ENCODE measurements at places on chromosomes 16 and 17. TPM values are rescaled to one million over a fixed set of nuclear protein-coding genes. Genes with fewer than 3 reads are reported as not detected.

DNA sequence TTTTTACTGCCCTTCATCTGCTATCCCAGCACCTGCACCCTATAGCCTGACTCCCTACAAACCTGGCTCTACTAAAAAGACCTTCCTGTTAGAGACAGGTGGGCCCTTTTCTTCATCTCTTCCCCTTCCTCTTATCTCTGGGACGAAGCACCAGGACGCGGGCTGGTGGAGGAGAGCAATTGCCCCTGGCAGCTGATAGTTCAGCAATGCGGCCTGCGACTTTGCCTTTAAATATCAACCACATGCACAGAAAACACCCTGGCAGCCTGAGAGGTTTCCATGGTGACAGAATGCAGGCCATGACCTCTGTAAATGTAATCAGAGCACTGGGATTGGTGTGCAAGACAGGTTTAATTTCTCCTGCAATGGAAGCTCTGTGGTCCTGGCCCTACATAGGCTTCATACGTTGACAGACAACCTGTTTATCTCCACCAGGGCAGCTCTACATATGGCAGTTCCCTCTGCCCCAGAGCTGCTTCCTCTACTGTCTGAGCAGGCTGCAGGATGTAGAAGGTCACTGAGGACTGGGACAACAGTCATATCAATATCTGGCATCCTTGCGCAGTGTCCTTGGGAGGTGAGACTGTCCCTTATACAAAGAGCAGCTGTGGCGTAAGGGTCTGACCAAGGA, 10.0 kb upstream of the SKAP1 start:
- H3K36me3 ChIP-seq, result no peaks in the 10 kb centered on the region
- H3K4me1 ChIP-seq, result peaks cover 22% of the 10 kb centered on the region

DNA sequence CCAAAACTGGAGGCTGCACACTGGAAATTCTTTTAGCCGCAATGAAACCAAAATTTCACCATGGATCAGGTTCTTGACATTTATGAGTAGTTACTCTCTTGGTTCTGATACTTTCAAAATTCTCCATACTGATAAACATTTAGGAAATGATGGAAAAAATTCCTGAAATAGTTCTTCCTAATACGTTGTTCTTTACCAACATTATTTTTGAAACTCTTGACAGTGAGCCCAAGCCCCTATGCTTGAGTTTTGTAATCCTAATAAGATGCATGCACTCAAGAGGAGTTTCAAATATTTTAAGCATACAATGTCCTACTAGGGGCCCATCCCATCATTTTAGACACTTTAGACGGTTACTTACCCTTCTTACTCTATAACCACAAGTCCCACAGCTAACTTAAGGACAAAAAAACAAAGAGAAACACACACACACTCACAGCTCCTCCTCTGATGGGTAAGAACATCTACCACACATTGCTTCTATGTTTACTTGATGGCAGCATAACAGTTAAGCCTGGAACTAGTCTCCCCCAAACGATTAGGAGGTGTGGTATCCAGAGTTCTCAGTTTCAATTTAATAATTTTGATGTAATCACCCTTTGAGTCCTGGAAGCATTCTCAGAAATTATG, 3.7 kb downstream of the VEZF1 start:
- peak overlapping the region; percentile 73 for H3K27ac ChIP-seq
- DNase-seq, result no peak
- H3K4me1 ChIP-seq, result peaks cover 52% of the 10 kb centered on the region
- no peaks in the 10 kb centered on the region for H3K27me3 ChIP-seq

DNA sequence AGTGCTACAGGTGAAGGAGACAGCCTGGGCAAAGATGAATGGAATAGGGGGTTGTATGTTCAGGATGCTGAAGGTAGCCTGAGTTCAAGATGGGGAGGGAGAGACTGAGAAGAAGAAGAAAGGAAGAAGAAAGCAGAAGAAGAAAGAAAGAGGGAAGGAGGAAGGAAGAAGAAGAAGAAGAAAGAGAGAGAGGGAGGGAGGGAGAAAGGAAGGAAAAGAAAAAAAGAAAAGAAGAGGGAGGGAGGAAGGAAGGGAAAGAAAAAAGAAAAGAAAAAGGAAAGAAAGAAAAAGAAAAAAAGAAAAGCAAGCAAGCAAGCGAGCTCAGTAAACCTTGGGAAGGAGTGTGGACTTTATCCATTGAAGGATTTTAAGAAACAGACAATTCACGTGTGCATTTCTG, 7.8 kb downstream of the CCDC42 start:
- H3K36me3 ChIP-seq, result no peaks in the 10 kb centered on the region
- peaks cover 3% of the 10 kb centered on the region for H3K27me3 ChIP-seq
- H3K27ac ChIP-seq, result no peak overlapping the region
- peaks cover 21% of the 10 kb centered on the region for H3K4me1 ChIP-seq
- DNase-seq, result no peak

DNA sequence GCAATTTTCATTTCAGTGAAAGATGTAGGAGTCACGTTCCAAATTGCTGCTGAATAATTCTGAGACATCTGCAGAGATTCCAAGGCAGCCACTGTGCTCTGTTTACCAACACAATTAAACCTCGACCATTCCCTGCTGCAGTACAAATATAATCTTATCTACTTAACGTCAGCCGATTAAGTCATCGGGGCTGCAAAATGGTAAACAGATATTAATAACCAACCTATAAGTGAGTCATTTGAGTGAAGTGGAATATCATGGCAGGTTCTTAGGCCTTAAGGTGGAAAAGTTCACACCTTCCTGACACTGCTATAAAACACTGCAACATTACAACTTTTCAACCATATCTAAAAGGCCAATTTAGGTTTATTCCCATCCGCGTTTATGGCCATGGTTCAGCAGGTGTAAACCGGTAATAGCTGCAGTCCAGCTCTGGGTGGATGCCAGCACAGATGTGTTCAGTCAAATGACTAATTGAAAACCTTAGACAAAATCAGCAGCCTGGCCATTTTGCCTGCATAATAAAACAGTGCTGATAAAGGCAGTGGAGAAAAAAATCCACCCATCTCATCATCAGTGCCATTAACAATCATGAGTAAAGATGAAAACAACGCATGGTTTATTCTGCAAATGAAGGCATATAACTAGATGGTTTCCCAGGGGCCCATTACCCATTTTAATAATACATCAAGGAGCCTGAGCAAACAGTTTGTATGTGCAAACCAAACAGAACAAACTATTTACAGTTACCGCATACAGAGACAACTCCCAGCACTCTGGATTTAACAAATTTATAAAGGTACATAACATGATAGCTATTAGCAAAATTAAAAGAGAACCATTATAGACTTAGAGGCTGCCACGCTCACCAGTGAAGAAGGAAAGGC, 202.9 kb upstream of the IRX3 start:
- peaks cover 20% of the 10 kb centered on the region for H3K27me3 ChIP-seq
- no peak for DNase-seq
- peaks cover 25% of the 10 kb centered on the region for H3K4me1 ChIP-seq
- no peaks in the 10 kb centered on the region for H3K36me3 ChIP-seq

DNA sequence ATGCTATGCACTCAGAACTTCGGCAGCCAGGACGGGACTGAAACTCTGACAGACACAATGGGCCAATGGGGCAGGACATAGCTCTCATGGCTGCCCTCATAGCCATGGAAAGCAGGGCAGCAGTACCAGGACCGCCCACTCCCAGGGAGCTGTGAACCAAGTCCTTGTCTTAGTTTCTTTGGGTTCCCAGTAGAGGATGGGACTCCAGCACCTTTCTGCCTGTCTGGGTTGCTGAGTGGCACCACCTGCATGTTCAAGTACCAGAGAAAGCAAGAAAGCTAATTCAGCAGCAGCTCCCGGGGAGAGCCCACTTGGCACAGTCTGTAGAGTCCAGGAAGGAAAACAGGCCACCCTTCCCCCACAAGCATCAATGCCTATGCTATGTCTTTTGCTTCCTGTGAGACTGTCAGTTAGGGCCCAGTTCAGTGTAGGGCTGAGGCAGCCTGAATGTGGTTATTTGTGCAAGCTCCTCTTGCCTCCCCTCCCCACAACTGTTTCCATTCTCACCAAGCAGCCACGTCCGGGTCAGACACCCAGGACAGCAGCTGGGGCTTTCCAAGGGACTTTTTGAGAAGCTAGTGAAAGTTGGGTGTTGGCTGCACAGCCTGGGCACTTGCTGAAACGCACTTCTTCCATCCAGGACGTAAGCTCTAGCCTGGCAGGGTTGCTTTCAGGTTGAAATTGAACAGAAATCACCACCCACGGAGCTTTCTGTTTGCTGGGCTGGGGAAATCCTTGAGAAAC, 7.8 kb downstream of the SUPT4H1 start:
- H3K4me1 ChIP-seq, result no peaks in the 10 kb centered on the region
- DNase-seq, result no peak
- H3K4me3 ChIP-seq, result no peak overlapping the region
- H3K27me3 ChIP-seq, result no peaks in the 10 kb centered on the region
- peaks cover 22% of the 10 kb centered on the region for H3K36me3 ChIP-seq
- H3K27ac ChIP-seq, result no peak overlapping the region

DNA sequence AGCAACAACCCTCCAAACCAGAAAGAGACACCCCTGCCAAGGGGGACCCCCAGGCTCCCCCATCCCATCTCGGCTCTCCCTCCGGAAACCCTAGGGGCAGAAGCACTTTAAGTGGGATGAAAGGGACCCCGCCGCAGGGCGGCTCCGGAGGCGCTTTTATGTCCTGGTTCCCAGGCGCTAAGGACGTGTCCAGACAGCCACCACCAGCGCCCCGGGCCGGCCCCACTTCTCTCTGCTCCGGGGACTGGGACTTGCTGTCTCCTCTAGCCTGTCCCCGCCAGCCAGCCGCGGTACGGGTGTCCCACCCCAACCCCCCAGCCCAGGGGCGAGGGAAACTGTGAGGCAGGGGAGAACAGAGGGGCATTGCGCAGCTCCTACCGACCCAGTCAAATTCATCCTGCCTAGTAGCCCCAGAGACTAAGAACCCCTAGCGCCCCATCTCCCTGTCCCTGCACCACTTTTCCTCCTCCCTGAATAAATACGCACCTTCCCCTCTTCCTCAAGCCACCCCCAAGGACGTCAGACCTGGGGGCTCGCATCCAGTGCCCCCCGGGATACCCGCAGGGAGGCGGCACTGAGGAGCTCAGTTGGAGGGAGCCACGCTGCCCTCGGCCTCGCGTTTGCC, 4.1 kb downstream of the SP6 start:
- no peak overlapping the region for H3K4me3 ChIP-seq
- H3K4me1 ChIP-seq, result peaks cover 12% of the 10 kb centered on the region
- no peaks in the 10 kb centered on the region for H3K36me3 ChIP-seq
- DNase-seq, result no peak

DNA sequence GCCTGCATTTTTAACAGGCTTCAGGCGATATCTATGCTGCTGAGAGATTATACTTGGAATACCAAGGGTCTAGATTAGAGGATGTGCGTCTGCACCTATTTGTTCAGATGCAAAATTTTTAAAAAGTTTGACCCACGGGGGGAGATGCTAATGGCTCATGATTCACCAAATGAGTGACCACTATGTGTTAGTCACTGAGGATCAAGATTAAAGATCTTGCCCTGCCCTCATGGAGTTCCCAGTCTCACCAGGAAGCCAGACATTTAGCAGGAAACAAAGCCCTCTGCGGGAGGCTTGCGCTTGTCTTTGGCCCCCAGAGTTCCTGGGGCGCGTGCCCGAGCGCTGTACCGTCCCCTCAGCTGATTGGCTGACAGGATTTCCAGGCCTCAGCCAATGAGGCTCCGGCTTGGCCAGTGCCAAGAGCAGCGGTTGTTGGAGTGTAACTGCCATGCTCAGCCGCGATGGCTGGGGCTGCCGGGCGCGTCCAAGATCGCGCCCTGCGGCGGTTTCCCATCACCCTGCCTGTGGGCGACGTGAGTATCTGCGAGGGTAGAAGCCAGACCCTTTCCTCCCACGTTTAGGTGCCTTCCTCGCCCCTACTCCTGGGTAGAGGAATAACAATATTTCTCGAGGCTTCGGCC, 4.5 kb upstream of the DDX19B start:
- no peaks in the 10 kb centered on the region for H3K36me3 ChIP-seq
- no peak for DNase-seq
- H3K4me3 ChIP-seq, result no peak overlapping the region
- H3K27me3 ChIP-seq, result no peaks in the 10 kb centered on the region

GRCh38 chr16:87687126-87687910, 78.5 kb downstream of the KLHDC4 start:
- H3K4me3 ChIP-seq, result no peak overlapping the region
- H3K4me1 ChIP-seq, result no peaks in the 10 kb centered on the region
- H3K27me3 ChIP-seq, result no peaks in the 10 kb centered on the region
- H3K36me3 ChIP-seq, result no peaks in the 10 kb centered on the region
- no peak overlapping the region for H3K27ac ChIP-seq

GRCh38 chr16:1533443-1533951, at the start of gene TMEM204:
TMEM204 (plus strand) TSS chr16:1533666; CDS start chr16:1534276, 610 bp downstream.
- H3K27ac ChIP-seq, result no peak within 1 kb of the TSS
- no peaks in the 10 kb centered on the region for H3K36me3 ChIP-seq
- no peak within 1 kb of the TSS for H3K4me3 ChIP-seq
- H3K4me1 ChIP-seq, result no peaks in the 10 kb centered on the region
- DNase-seq, result no peak

TPSG1 gene
- not detected for total RNA-seq

FOXN1 gene
- 0.07 TPM for total RNA-seq

LDHD gene
- 0.64 TPM for total RNA-seq

All from progenitor cell of endocrine pancreas (in vitro differentiated cells).